ENCODE measurements at places on chromosomes 7 and 10.

GRCh38 chr10:80144696-80145131, 12.2 kb downstream of the PLAC9 start:
- no peak for DNase-seq

DNA sequence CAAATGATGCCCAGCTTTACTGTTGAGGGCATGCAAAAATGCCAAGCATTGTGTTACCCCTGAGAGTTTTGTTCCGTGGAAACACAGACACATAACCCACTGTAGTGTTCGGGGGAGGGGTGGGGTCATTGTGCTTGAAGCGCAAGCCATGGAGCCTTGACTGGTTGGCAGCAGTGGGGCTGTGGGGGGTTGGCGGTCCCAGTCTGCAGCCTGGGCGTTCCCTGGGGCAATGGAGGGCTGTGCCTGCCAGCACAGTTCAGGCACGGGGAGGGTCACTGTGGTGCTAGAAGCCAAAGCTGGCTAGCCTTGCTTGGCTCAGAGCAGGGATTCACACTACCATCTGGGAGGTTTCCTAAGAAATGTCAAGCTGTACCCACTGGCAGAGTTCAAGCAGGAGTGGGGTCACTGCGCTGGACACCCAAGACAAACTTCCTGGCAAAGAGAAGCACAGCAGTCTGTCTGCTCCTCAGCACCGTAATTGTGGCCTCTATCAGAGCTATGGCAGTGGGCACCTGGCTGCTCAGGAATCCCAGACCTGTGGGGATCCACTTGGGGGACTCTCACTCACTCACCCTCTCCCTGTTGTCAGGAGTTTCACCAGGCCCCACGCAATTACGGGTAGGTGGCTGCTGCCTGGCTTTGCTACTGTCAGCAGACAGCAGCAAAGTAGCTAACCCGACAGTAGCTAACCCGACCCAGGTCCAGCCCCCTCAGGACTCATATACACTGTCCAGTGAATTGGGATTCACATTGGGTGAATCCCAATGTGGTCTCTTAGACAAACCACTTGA, 292.4 kb downstream of the ZWINT start:
- no peak for DNase-seq

- DNase-seq = peak; percentile 12
These were observed 492 bp downstream of the COG5 start for GRCh38 chr7:107563081-107563774.

DNA sequence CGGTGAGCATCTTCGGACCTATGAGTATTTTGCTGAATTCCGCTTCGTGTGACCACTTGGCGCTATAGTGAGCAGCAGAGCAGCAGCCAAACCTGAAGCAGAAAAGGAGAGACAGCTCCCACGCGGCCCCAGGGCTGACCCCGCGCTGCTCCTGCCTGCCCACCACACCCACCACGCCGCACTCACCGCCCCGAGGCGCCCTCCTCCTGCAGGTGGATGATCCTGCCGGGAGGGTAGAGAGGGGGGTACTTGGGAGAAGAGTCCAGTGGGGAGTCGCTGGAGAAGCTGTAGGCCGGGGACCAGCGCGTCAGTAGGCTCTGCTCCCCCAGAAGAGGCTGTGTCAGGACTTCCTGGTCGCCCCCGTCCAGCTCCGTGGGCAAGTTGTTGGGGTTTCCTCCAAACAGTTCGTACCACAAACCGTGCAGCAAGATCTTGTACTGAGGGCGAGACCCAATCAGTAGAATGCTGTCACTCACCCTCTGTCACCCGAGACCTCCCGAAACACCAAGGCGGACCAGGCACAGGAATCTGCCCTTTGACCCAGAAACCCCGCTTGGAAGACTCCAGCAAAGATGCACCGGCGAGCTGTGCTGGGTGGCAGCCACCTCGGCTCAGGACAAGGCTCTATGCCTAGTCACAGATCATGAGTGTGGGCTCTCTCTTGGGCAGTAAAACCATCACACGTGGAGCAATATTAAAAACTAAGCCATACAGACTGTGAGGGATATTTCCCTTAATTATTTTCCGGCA, 37.6 kb downstream of the DAGLB start:
- DNase-seq = no peak

DNA sequence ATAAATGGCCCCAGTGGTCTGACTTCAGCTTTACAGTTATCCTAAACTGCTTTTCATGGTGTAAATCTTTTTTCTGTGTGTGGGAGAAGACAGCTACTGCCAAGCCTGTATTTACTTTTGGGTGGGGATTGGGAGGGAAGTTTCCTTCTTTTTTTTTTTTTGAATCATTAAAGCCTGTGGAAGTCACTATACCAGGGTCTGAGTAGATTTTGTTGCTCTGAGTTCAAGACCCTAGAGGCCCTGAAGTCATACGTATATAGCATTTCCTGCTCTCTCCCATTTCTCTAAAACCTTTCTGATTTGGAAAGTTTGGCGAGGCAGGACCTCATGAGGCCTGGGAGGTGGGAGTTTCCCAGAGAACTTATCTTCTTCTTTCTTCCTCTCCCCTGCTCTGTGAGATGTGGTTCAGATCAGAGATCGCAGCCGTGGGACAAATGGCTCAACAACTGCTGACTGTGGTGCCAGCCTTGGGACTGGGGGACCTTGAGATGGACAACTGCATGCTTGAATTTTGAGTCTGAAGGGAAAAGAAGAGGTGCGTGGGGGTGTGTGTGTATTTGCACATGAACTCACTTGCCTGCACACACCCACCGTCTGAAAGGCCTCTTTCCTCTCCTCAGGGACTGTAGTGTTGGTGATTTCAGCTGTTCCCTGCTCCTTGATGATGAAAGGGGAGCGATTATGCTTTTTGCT, 18.1 kb downstream of the LRMDA start:
- DNase-seq = no peak

GRCh38 chr10:32317795-32318357, 29.1 kb downstream of the EPC1 start:
- DNase-seq = peak; percentile 92

GRCh38 chr10:88372051-88372715, 210.9 kb downstream of the RNLS start:
- DNase-seq = no peak

DNA sequence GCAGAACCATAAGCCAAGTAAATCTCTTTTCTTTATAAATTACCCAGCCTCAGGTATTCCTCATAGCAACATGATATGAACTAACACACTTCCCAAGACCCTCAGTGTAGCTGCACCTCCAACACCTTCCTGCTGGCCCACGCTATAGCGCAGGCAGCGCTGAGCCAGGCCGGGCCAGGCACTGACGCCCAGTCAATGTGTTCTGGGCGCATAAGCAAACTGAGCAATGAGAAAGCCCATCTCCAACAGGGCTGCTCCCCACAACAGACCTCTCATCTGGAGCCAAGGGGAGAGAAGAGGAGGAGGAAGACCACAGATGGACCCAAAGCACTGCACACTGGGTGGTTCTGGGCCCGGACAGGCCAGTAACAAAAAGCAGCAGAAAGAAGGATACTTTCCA, 40.8 kb downstream of the FAM53B start:
- no peak for DNase-seq

GRCh38 chr10:9096288-9096687, 1041.8 kb downstream of the GATA3 start:
- DNase-seq = no peak

- no peak for DNase-seq
These were observed 190.0 kb downstream of the PTPN20 start for GRCh38 chr10:47101196-47101595.

- DNase-seq = no peak
These were observed 346.5 kb upstream of the CACNA2D1 start for GRCh38 chr7:82789883-82790609.

- DNase-seq = peak; percentile 92
These were observed 203.5 kb downstream of the PTEN start for GRCh38 chr10:88066876-88067275.

DNA sequence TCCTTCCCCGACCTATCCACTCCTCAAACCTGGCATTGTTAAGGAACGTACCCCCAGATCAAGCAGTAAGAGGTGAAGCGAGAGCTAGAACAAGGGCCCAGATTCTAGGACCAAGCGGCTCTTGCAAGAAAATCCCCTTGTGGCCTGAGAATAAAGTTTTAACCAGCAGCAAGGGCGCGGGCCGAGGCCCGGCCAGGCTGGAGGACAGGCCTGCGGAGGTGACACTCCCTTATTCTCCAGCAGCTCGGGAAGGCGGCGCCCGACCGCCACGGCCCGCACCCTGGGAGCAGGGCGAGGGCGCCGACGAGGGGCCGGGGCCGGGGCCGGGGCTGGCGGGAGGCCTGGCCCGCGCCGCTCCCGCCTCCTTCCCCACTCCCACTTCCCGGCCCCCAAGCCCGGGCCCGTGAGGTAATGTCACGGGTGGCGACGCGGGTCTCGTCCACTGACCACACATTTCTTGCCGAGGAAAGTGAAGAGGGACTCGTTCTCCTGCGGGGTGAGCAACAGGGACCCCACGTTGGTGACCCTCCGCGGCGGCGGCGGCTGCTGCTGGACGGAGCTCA, 551 bp downstream of the WASL start:
- DNase-seq = peak; percentile 64

- DNase-seq = no peak
These were observed 24.0 kb downstream of the GSTO2 start for GRCh38 chr10:104293011-104293410.

- DNase-seq = no peak
These were observed 27.1 kb downstream of the VIPR2 start for GRCh38 chr7:159117366-159118196.

GRCh38 chr10:71648254-71648932, 71.2 kb downstream of the C10orf105 start:
- no peak for DNase-seq

GRCh38 chr10:68752711-68753350, 31.8 kb downstream of the CCAR1 start:
- no peak for DNase-seq

GRCh38 chr7:42886129-42886528, 25.7 kb downstream of the C7orf25 start:
- DNase-seq = no peak

GRCh38 chr7:95808396-95808795, 36.0 kb downstream of the DYNC1I1 start:
- no peak for DNase-seq

DNA sequence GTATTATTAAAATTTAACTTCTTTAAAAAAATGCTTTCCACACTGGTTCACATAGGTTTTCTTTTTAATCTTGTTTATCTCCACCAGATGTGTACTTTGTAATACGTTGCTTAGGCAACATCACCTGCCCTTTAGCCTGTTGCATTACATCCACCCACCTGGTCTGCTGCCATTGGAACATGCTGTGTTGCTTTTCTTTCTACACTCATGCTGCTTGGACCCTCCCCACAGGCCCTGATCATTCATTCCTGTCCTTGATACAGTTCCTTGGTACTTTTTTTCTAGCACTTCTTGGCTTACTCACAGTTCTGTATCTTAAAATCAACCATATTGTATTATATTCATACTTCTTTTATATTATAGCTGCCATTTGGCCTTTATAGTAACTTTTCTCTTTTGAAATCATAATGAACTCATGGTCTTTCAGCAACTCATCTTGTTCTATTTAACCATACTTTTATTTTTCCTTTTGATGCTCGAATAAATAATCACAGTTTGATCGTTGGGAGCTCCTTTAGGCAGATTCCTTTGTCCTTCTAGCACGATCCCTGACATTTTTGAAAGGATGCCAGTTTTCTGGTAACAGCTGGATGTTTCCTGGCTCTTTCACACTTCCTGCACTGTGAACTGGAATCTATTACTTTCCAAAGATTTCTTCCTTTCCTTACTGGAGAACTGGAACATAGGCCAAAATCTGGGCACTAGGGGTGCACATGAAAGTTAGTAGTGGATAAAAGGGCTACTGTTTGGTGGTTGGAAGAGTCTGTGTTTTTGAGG, 125.1 kb downstream of the CDK14 start:
- no peak for DNase-seq

- DNase-seq = no peak
These were observed 528.7 kb upstream of the IGFBP3 start for GRCh38 chr7:46449743-46450142.

GRCh38 chr10:120456143-120456625, 843 bp upstream of the PLPP4 start:
- no peak for DNase-seq

DNA sequence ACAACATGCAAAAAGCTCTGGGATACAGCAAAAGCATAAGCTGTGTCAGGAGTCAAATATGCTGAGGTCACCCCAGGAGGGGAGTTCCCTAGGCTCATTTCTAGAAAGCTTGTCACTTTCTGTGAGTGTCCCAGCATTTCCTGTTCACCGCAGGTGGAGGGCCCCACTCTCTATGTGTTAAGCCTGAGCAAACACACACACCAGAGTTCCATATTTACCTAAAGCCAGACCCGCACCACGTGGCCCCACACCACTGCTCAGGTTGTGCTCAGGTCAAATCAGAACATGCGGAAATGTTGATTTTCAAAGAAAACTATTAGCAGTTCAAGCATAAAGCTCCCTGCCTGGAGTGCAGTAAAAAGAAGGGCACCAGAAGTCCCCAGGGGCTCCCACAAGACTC, 259.6 kb upstream of the PPP2R2D start:
- peak; percentile 85 for DNase-seq

DNA sequence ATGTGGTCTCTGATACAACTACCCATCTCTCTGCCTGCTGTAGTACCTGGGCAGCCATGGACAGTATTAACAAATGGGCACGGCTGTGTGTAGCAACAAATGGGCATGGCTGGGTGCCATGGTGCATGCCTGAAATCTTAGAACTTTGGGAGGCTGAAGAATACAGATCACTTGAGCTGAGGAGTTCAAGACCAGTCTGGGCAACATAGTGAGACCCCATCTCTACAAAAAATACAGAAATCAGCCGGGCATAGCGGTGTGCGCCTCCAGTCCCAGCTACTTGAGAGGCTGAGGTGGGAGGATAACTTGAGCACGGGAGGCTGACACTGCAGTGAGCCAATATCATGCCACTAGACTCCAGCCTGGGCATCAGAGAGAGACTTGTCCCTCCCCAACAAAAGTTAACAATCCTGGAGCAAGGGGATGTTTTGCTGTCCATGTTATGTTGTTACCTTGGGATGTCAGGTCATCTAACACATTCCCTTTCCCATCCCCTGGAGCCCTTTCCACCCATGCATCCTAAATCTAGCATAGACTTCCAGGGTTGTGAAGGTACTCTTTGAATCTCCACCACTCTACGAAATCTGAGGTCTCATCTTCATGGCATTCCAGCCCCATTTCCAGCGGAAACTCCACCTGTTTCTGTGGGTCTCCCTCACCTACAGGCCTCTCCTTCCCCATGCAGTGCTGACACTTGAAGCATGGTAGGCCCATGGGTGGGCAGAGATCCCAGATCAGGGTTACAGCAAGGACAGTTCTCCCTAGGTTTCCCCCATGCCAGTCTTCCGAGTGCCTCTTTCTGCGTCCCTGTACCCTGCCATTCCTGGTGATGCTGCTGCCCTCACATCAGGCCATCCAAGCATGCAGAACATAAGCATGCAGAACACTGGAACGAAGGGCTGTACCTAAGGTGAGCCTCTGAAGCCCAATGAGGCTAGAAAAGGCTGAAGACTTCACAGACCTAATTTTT, 13.1 kb downstream of the FXYD4 start:
- DNase-seq = peak; percentile 39

DNA sequence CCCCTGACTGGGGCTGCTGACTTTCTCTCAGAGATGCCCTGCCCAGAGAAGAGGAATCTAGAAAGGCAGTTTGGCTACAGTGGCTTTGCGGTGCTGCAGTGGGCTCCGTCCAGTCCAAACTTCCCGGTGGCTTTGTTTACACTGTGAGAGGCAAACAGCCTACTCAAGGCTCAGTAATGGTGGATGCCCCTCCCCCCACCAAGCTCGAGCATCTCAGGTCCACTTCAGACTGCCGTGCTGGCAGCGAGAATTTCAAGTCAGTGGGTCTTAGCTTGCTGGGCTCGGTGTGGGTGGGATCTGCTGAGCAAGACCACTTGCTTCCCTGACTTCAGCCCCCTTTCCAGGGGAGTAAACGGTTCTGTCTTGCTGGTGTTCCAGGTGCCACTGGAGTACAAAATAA, 734.5 kb upstream of the LRRN3 start:
- no peak for DNase-seq

GRCh38 chr10:436911-437665, 252.4 kb downstream of the DIP2C start:
- DNase-seq = no peak

Measured in GM12865 (cell line).